ENCODE measurements at places on chromosomes 3 and 15. TPM values are rescaled to one million over a fixed set of nuclear protein-coding genes. Genes with fewer than 3 reads are reported as not detected.

DNA sequence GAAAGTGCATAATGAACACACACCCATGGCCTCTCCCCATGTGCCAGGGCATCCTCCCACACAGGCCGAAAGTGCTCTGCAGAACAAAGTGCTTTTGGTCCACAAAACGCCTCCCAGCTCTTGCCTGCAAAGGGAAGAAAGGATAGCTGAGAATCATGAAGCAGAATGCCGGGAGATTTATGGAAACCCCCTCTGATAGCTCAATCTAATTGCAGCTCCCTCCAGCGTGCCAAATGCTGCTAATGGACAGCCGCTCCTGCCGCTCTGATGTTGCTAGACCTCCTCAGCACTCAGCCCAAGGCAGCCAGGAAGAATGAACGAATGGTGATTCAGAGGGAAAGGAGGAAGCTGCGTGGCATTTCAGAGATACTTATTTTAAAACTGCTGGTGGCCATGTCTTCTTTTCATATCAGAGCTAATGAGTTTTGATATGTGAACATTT is 145.3 kb downstream of the TJP1 start:
- no peak for DNase-seq

GRCh38 chr15:70628549-70628896 is 134.8 kb downstream of the UACA start:
- no peak for DNase-seq

Gene RAB6B
- 0.68 TPM for total RNA-seq

Gene TMCC1
- 16.8 TPM for total RNA-seq

Gene ZNF770
- 34.0 TPM for total RNA-seq

Gene JMJD7
- 19.5 TPM for total RNA-seq

Gene ZNF502
- total RNA-seq = 4.0 TPM

All from activated CD8-positive, alpha-beta T cell treated with anti-CD3 and anti-CD28 coated beads, Interleukin-2, amount 10 ng/mL, durations not matched to agents 7 days and 5 days (primary cell).